Tibial nerve (tissue), 4 donors: ENCODE measurements at places on chromosomes 16 and 17. TPM values are rescaled to one million over a fixed set of nuclear protein-coding genes. Genes with fewer than 3 reads are reported as not detected.

CDH16 gene
- 0.87 TPM for total RNA-seq

GRCh38 chr16:77509796-77510195 lies 75.0 kb upstream of the ADAMTS18 start:
- H3K27me3 ChIP-seq = no peaks in the 10 kb centered on the region
- H3K27ac ChIP-seq = no peak overlapping the region
- no peak overlapping the region for H3K4me3 ChIP-seq

PITPNC1 gene
- total RNA-seq = 8.0 TPM

DNA sequence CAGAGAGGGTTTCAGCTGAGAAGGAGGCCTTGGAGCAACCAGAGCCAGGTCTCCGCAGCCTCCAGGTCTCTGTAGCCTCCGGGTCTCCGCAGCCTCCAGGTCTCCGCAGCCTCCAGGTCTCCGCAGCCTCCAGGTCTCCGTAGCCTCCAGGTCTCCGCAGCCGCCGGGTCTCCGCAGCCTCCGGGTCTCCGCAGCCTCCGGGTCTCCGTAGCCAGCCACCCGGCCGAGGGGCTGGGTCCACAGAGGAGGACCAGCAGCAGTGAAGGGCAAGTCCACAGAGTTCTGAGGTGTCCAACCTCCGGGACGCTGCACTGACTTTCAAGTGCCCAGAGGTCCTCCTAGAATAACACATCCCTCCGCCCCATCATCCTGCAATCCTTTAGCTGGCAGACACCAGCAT lies 221.0 kb downstream of the RBFOX3 start:
- H3K4me3 ChIP-seq = no peak overlapping the region
- H3K27me3 ChIP-seq = no peaks in the 10 kb centered on the region
- H3K36me3 ChIP-seq = no peaks in the 10 kb centered on the region
- H3K4me1 ChIP-seq = no peaks in the 10 kb centered on the region
- no peak overlapping the region for H3K27ac ChIP-seq

GRCh38 chr17:30950669-30951399 lies 20.0 kb upstream of the RNF135 start:
- H3K36me3 ChIP-seq = no peaks in the 10 kb centered on the region
- H3K27ac ChIP-seq = no peak overlapping the region
- no peaks in the 10 kb centered on the region for H3K27me3 ChIP-seq
- no peaks in the 10 kb centered on the region for H3K4me1 ChIP-seq
- peak; percentile 69 for DNase-seq
- no peak overlapping the region for H3K4me3 ChIP-seq

DNA sequence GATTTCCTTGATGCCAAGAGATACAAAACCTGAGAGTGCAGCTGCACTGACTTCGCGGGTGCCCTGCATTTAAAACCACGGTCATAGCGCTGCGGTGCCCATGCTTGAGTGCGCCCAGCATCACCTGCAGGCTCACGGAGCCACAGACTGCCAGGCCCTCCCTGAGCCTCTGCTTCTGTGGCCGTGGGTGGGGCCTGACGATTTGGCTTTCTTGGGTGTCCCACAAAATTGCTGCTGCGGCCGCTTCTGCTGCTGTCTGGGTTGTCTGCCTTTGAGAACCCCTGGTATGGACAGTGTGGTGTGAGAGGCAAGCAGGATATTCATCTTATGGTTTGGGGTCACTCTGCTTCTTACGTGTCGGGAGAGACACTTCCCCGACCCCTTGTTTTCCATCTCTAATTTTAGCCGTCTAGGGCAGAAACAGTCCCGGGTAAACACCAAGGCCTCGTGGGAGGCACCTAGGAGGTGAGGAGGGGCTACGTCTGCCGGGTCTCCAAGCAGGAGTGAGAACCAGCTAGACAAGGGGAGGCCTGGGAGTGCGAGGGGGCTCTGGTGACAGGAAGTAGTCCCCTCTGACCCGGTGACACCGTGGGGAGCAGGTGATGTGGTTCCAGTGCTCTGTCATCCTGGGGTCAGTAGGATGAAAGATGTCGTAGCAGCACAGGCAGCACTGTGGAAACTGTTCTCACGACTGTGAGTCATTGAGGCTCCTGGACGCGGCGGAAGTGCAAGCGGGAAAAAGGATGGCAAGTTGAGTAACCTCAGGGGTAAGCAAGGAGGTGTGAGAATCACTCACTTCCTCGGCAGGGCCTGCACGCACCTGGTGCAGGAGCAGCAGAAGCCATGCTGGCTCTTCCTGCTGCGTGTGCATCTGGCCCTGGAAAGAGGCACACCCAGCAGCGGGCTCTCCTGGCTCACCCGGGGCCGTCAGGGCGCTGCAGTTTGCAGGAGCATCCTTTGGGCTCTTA lies 176.3 kb downstream of the RPTOR start:
- no peak for DNase-seq
- H3K4me1 ChIP-seq = peaks cover 7% of the 10 kb centered on the region
- H3K27ac ChIP-seq = peak overlapping the region; percentile 3
- no peaks in the 10 kb centered on the region for H3K27me3 ChIP-seq
- H3K4me3 ChIP-seq = no peak overlapping the region
- no peaks in the 10 kb centered on the region for H3K36me3 ChIP-seq

PMFBP1 gene
- total RNA-seq = 0.42 TPM

DNA sequence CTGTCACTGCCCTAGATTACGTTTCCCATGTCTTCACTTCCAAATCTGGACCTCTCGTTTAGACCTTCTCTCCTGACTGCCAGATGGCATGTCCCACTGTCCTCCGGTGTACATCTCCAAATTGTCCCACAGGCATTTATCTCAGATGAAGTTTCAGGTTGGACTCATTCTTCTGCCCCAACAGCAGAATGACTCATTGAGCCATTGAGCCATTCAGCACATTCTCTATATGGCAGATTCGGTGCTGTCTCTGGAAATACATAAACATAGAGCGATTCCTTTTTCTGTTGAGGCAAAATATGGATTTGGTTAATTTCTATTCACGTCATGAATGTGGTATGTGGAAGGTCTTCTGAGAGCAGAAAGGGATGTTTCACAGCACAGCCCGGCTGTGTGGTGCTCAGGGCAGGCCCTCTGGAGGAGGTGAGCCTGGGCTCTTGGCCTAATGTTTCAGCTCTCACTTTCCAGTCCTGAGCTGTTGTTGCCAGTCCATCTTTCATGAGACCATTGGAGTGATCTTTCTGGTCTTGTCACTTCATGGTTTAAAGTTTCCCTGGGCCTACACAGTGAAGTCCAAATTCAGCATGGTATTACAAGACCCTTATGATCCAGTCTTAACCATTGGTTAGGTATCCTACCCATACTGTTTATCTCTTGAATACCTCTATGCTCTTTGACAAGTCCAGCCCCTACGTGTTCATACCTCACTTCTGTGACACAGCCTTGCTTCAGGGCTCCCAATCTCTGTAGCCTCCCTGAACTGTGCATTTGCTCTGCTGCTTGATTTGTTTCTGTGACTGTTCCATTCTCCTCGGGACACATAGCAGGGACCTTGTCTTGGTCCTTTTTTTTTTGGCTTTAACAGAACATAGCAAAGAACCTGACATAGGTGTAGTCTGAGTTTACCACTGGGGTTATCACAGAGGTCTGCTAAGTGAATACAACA lies 15.9 kb downstream of the HAPSTR1 start:
- H3K4me3 ChIP-seq = no peak overlapping the region
- no peaks in the 10 kb centered on the region for H3K27me3 ChIP-seq
- H3K27ac ChIP-seq = no peak overlapping the region
- H3K4me1 ChIP-seq = peaks cover 2% of the 10 kb centered on the region

DNA sequence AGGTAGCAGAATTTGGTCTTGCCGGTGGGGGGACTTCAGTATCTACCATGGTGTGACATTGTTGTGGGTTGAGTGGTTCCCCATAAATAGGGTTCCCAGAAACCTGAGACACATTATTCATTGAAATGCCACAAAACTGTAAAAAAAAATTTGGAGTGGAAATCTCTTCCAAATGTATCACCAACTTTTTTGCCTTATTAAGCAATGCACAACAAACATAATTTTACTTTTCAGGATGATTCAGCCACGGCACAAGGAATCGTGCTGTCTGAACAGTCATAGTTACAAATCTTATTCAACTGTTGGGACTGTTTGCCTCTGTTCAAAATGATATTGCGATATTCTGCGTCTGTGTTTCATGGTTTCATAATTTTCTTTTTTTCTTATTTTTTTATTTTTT lies 181.2 kb downstream of the NTN1 start:
- peaks cover 9% of the 10 kb centered on the region for H3K4me1 ChIP-seq
- DNase-seq = no peak
- H3K27me3 ChIP-seq = no peaks in the 10 kb centered on the region
- H3K27ac ChIP-seq = no peak overlapping the region
- no peak overlapping the region for H3K4me3 ChIP-seq

GRCh38 chr17:46976626-46977270 lies 2.3 kb downstream of the RPRML start:
- no peaks in the 10 kb centered on the region for H3K27me3 ChIP-seq
- H3K27ac ChIP-seq = no peak overlapping the region
- H3K4me3 ChIP-seq = no peak overlapping the region
- no peak for DNase-seq
- H3K36me3 ChIP-seq = no peaks in the 10 kb centered on the region
- H3K4me1 ChIP-seq = peaks cover 27% of the 10 kb centered on the region

CDH5 gene
- 77.1 TPM for total RNA-seq

GRCh38 chr16:66470556-66470955 lies 43.5 kb downstream of the BEAN1 start:
- no peaks in the 10 kb centered on the region for H3K36me3 ChIP-seq
- no peak overlapping the region for H3K4me3 ChIP-seq
- H3K27ac ChIP-seq = no peak overlapping the region

- no peaks in the 10 kb centered on the region for H3K36me3 ChIP-seq
- H3K4me1 ChIP-seq = no peaks in the 10 kb centered on the region
- H3K27me3 ChIP-seq = no peaks in the 10 kb centered on the region
- DNase-seq = no peak
- no peak overlapping the region for H3K27ac ChIP-seq
Observed at GRCh38 chr16:6641091-6641490, 691.6 kb upstream of the RBFOX1 start.

- H3K27ac ChIP-seq = no peak overlapping the region
- no peak for DNase-seq
- no peak overlapping the region for H3K4me3 ChIP-seq
- no peaks in the 10 kb centered on the region for H3K27me3 ChIP-seq
Observed at GRCh38 chr17:58446086-58446485, 28.8 kb upstream of the RNF43 start.

GRCh38 chr17:68973098-68973846 lies 18.1 kb upstream of the ABCA8 start:
- no peak overlapping the region for H3K27ac ChIP-seq
- no peak for DNase-seq
- H3K4me3 ChIP-seq = no peak overlapping the region
- H3K27me3 ChIP-seq = no peaks in the 10 kb centered on the region

- H3K36me3 ChIP-seq = peaks cover 4% of the 10 kb centered on the region
- no peak for DNase-seq
- peak overlapping the region; percentile 82 for H3K27ac ChIP-seq
Observed at GRCh38 chr17:81025741-81026129, 9.2 kb upstream of the BAIAP2 start.
